Chondrocyte (in vitro differentiated cells): ENCODE measurements at places on chromosomes 12 and 14. TPM values are rescaled to one million over a fixed set of nuclear protein-coding genes. Genes with fewer than 3 reads are reported as not detected.

DNA sequence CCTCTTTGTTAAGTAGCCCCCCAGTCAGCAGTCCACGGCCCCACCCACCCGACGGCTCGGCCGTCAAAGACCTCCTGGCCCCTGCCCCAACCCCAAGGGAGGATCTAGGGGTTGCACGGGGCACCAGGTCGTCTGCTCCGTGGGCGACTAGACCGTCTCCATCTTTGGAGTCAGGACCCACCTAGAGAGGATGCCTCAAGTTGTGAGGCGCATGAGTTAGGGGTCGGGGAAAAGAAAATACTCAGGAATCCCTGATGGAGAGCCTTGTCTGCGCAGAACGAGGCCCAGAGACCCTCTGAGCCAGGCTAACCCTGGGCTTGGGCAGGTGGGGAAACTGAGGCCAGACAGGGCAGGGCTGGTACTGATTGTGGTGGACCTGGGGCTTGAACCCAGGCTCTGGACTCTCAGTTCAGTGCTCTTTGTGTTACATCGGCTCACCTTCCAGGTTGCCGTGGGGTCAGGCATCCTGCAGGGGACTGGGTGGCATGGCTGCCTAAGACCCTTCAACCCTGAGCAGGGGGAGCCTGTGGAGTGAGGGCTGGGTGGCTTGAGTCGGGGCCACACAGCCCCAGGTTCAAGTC is 839 bp downstream of the OTUB2 start:
- DNase-seq = no peak
- peak overlapping the region; percentile 51 for H3K4me3 ChIP-seq
- no peaks in the 10 kb centered on the region for H3K27me3 ChIP-seq
- no peaks in the 10 kb centered on the region for H3K36me3 ChIP-seq
- H3K4me1 ChIP-seq = peaks cover 6% of the 10 kb centered on the region

DNA sequence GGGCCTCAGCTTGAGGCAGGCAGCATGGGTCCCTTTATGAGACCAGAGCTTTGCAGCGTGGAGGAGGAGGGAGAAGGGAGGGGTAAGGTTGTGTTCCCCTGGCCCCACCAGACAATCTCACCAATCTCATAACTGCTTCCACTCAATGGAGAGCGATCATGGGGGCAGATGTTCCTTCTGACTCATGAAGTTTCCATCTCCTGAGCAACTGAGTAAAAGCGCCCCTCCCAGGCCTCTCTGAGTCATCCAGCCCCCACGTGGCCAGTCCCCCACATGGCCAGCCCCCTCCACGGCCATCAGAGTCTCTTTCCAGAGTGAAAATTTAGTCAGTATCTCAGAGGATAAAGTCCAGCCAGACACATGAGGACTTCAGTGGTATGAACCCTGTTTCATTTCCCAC is 39.2 kb upstream of the PLXNC1 start:
- H3K27me3 ChIP-seq = peaks cover 7% of the 10 kb centered on the region
- peaks cover 9% of the 10 kb centered on the region for H3K4me1 ChIP-seq
- no peak overlapping the region for H3K4me3 ChIP-seq
- no peak overlapping the region for H3K27ac ChIP-seq
- no peak for DNase-seq

- no peaks in the 10 kb centered on the region for H3K36me3 ChIP-seq
- no peaks in the 10 kb centered on the region for H3K27me3 ChIP-seq
- peak overlapping the region; percentile 22 for H3K27ac ChIP-seq
- peak; percentile 42 for DNase-seq
Observed at GRCh38 chr12:6266971-6267721, 43.3 kb upstream of the PLEKHG6 start.

DNA sequence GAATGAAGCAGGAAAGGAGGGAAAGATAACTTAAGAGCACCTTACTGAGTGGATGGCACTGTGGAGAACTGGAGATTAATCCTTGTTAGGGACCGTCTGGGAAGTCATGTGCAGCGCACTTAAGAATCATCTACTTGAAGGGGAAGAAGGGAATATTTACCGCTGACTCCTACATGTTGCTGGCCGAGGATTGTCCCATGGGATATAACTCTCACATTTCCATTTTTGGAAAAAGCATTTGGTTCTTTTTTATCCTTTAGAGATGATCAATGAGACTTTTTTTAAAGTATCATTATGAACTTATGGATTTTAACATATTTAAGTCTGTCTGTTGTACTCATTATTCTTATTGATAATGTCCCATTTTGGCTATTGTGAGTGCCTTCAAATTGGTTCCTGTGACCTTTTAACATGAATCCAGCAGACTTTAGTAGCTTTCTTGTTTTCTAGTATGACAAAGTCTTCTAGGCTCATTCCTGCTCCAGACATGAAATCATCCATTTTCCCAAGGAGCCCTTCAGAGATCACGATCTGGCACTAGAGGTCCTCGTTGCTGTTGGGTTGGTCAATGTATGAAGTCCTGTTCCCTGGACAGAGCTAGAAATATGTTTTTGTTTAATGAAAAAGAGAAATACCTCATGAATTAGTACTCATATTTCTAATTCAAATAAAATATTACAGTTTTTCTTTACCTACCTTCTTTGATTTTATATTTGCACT is 20.2 kb upstream of the FAM234B start:
- DNase-seq = no peak
- H3K4me1 ChIP-seq = peaks cover 7% of the 10 kb centered on the region
- H3K36me3 ChIP-seq = no peaks in the 10 kb centered on the region
- no peak overlapping the region for H3K27ac ChIP-seq

GRCh38 chr12:56719056-56719455 is 6.0 kb downstream of the NACA start:
- DNase-seq = no peak
- no peaks in the 10 kb centered on the region for H3K27me3 ChIP-seq
- H3K27ac ChIP-seq = peak overlapping the region; percentile 50
- H3K36me3 ChIP-seq = peaks cover 36% of the 10 kb centered on the region

DNA sequence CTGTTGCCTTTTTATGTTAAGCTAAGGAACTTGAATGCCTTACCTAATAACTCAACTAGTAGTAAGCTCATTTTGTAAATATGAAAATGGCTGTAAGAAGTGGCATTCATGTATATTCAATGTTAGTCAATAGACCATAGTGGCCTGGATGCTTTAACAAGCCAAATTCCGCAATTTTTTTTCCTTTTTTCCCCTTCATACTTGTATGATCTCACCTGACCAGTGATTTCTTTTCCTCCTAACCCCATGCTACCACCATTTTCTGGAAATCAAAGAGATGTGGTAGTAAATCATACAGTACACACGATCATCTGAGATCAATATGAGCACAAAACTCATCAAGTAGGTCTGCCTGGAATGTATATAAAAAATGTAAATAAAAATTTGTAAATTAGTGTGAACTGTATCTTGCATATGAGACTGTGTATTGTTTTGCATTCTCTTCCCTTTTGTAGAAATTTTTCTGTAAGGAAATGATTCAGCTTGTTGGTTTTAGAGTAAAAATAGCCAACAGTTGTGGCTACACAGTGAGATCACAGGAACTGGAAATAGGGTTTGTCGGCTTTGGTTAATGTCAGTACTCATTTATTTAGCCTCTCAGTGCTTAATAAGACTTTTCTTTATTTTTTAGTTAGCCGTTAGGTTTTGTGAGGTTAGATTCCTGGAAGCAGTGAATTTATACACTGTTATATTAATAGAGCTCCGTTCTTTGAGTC is 62.5 kb downstream of the ETNK1 start:
- peaks cover 5% of the 10 kb centered on the region for H3K36me3 ChIP-seq
- H3K27me3 ChIP-seq = no peaks in the 10 kb centered on the region
- H3K27ac ChIP-seq = peak overlapping the region; percentile 70
- H3K4me3 ChIP-seq = peak overlapping the region; percentile 8

DNA sequence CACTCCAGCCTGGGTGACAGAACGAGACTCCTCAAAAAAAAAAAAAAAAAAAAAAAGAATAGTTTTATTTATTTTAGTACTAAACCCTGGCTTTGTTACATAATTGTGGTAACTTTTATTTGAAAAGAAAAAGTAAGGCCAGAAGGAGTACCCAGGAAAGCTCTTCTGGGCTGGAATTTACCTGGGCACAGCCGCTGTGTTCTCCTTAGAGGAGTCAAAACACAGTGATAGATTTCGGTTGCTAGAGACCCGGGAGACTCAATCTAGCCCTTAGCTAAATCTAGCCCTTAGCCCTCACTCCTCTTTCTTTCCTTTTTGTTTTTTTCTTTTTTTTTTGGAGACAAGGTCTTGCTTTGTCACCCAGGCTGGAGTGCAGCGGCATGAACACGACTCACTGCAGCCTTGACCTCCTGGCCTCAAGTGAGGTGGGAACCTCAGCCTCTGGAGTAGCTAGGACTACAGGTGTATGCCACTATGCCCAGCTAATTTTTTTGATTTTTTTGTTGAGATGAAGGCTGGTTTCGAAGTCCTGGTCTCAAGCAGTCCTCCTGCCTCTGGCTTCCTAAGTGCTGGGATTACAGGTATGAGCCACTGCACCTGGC is 49.7 kb downstream of the SYNE2 start:
- H3K27ac ChIP-seq = no peak overlapping the region
- DNase-seq = no peak
- no peaks in the 10 kb centered on the region for H3K27me3 ChIP-seq
- no peak overlapping the region for H3K4me3 ChIP-seq
- H3K4me1 ChIP-seq = peaks cover 21% of the 10 kb centered on the region
- H3K36me3 ChIP-seq = no peaks in the 10 kb centered on the region

- no peak for DNase-seq
- H3K36me3 ChIP-seq = peaks cover 4% of the 10 kb centered on the region
- no peaks in the 10 kb centered on the region for H3K4me1 ChIP-seq
- H3K27me3 ChIP-seq = peaks cover 9% of the 10 kb centered on the region
- no peak overlapping the region for H3K27ac ChIP-seq
Observed at GRCh38 chr12:70467918-70468733, 102.0 kb downstream of the KCNMB4 start.

GRCh38 chr12:16154990-16155389 is 122.5 kb downstream of the SLC15A5 start:
- H3K27ac ChIP-seq = no peak overlapping the region
- H3K36me3 ChIP-seq = no peaks in the 10 kb centered on the region
- no peaks in the 10 kb centered on the region for H3K4me1 ChIP-seq
- H3K27me3 ChIP-seq = no peaks in the 10 kb centered on the region
- H3K4me3 ChIP-seq = no peak overlapping the region
- DNase-seq = no peak

DNA sequence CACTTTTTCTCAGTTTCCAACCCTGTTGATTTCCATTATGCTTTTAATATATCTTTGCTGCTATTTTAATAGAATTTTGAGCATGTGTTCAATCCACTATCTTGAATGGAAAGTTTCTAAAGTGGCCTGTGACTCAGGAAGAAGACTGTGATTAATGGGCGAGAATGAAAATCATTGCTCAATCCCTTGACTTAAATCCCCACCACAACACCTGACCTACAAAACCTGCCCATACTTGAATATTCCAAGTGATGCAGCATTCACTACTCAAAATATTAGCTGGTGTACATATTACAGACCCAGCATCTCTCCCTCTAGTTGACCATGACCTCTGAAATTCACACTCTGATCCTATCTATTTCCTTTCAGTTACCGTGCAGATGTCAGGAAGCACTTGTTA is 1.3 kb upstream of the OAS3 start:
- no peaks in the 10 kb centered on the region for H3K36me3 ChIP-seq
- DNase-seq = no peak
- H3K4me1 ChIP-seq = peaks cover 4% of the 10 kb centered on the region
- peaks cover 7% of the 10 kb centered on the region for H3K27me3 ChIP-seq
- H3K4me3 ChIP-seq = no peak overlapping the region

DNA sequence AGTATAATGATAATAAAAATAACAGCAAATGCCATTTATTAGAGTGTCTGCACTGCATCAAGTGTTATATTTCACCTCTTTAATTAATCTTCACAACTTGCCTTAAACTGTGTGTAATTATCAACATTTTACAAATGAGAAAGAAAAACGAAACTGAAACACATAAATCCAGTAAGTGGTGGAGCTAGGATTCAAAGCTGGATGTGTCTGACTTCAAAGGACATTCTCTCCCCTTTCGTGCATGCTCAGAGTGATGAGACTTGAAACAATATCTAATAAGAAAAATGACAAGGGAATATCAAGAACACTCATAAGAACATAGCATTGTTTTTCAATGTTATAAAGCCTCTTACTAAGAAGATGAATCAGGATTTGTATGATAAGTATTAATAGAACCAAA is 78.8 kb downstream of the DUSP6 start:
- no peaks in the 10 kb centered on the region for H3K4me1 ChIP-seq
- H3K27ac ChIP-seq = no peak overlapping the region
- no peaks in the 10 kb centered on the region for H3K27me3 ChIP-seq
- H3K36me3 ChIP-seq = no peaks in the 10 kb centered on the region
- no peak for DNase-seq
- H3K4me3 ChIP-seq = no peak overlapping the region

- H3K27ac ChIP-seq = peak overlapping the region; percentile 23
- DNase-seq = no peak
- no peak overlapping the region for H3K4me3 ChIP-seq
- peaks cover 4% of the 10 kb centered on the region for H3K36me3 ChIP-seq
Observed at GRCh38 chr12:132513070-132513398, 23.1 kb downstream of the FBRSL1 start.

DNA sequence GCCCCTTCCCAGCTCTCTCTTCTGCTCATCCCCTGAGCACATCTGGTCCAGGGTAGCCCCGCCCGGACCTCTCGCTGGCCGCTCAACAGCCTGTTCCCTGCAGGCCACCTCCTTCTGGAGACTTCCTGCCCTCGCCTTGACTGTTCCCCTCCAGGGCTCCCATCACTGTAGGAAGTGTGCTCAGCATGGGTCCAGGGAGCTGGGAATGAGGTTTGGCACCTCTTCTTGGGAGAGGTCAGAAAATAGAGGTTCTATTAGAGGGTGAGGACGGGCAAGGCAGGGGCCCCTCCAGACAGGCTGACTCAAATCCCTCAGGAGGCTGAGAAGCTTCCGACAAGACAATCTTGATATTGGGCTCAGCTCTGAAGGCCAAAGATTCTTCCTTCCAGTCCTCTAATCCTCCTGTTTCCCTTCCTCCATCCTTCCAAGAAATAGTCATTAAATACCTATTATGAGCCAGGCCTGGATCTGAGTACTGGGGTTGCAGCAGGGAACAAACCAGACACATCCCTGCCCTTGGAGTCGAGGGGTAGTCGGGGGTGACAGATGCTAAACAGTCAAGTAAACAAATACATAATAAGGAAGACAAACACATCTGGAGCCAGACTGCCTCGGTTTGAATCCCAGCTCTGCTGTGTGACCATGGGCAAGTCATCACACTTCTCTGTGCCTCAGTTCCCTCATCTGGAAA is 30.6 kb downstream of the CMKLR1 start:
- H3K4me3 ChIP-seq = no peak overlapping the region
- H3K36me3 ChIP-seq = no peaks in the 10 kb centered on the region
- peak overlapping the region; percentile 99 for H3K27ac ChIP-seq
- DNase-seq = no peak
- H3K4me1 ChIP-seq = peaks cover 94% of the 10 kb centered on the region

PTCSC3 gene
- total RNA-seq = not detected in 3 replicates

RPGRIP1 gene
- not detected in 3 replicates for total RNA-seq

PDE6H gene
- total RNA-seq = not detected in 3 replicates

TMEM63C gene
- total RNA-seq = 7.6 to 10.3 TPM (median 8.7 TPM) in 3 replicates

ST8SIA1 gene
- 0.15 to 1.6 TPM (median 1.2 TPM) in 3 replicates for total RNA-seq

SLC4A8 gene
- 2.4 to 5.4 TPM (median 2.7 TPM) in 3 replicates for total RNA-seq

AREL1 gene
- 34.7 to 50.2 TPM (median 35.9 TPM) in 3 replicates for total RNA-seq
